ENCODE measurements at places on chromosomes 3 and 15. TPM values are rescaled to one million over a fixed set of nuclear protein-coding genes. Genes with fewer than 3 reads are reported as not detected.

Gene MASP1
- total RNA-seq, result not detected

Gene CLDN16
- total RNA-seq, result not detected

Gene ADAMTS7
- total RNA-seq, result 1.3 TPM

GRCh38 chr3:181403876-181404660, 307.7 kb upstream of the SOX2 start:
- DNase-seq, result no peak

DNA sequence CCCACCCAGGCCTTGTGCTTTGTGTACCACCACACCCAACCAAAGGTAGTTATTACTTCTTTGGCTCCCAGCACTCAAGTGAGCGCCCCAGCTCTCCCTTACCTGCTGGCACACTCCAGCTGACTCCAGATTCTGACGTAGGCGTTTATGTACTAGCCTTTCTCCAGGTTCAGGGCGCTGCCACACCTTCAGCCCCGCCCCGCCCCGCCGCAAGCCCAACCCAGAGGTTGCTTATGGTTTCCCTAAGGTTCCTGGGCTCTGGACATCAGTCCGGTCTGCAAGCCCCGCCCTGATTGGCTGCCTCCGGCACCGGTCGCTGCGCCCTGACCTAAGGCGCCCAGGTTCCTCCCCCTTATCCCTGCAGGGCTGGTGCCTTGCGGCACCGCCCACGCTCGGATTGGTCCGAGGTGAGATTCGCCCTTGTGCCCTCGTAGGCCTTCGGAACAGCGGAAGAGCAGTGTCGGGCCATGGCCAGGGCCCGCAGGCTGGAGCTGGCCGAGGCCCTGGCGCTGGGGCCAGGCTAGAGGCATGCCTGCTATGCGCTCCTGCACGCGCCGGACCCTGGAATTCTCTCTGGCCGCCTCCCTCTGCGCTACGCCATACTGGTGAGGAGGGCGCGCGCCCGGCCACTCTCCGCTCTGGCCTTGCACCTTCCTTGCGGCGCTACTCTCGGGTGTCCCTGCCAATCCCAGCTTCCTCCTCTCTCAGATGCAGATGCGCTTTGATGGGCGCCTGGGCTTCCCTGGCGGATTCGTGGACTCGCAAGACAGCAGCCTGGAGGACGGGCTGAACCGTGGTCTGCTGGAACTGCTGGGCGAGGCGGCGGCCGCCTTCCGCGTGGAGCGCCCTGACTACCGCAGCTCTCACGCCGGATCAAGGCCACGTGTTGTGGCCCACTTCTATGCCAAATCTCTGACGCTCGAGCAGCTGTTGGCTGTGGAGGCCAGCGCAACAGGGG, 19.8 kb upstream of the NUDT16 start:
- DNase-seq, result peak; percentile 69

- no peak for DNase-seq
These were observed 10.2 kb upstream of the HHATL start for GRCh38 chr3:42712688-42713372.

DNA sequence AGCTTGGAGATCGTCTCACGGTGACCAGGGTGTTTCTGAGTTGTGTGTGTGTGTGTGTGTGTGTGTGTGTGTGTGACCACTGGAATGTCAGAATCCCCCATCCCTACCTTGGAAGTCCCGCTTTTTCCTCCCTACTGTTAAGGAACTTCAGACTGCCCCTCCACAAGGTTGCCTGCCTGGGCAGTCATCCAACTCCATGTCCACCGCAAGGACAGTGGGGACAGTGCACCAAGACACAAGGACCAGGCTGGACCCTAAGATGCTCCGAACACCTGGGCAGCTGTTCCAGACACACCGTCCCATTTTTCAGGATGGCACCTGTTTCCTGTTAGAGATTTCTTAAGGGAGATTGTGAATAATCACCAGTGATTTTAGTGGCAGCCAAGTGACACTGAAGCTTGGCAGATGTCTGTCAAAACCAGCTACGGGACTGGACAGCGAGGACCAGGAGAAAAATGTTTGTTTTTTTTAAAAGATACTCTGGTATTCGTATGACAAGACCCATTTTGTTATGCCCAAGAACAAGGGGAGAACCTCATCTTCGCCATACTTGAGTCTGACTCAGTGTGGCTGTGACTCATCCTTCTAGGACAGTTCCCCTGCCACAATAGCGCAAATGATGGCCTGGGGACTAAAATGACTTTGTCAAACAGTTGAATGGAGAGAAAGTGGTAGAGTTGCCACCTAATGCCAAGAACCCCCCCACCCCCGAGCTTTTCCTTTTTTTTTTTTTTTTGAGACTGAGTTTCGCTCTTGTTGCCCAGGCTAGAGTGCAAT, 15.5 kb downstream of the PAQR9 start:
- no peak for DNase-seq

GRCh38 chr3:52238193-52238760, 681 bp downstream of the TWF2 start:
- no peak for DNase-seq

GRCh38 chr3:34886443-34886842, 752.9 kb upstream of the ARPP21 start:
- no peak for DNase-seq

Data from activated CD4-positive, alpha-beta T cell treated with anti-CD3 and anti-CD28 coated beads, Interleukin-2, amount 10 ng/mL, durations not matched to agents 24 days and 14 days (primary cell).